ENCODE measurements at places on chromosomes 3 and 15. TPM values are rescaled to one million over a fixed set of nuclear protein-coding genes. Genes with fewer than 3 reads are reported as not detected.

RBSN gene
- total RNA-seq, result 28.2 TPM

UROC1 gene
- total RNA-seq, result not detected

TIPIN gene
- total RNA-seq, result 12.4 TPM

XCR1 gene
- total RNA-seq, result not detected

LIPC gene
- total RNA-seq, result 0.34 TPM

SLC38A3 gene
- not detected for total RNA-seq

LRRIQ4 gene
- not detected for total RNA-seq

GABRG3 gene
- total RNA-seq, result not detected

TRPM7 gene
- 37.1 TPM for total RNA-seq

TMEM39A gene
- total RNA-seq, result 29.8 TPM

AEN gene
- 58.9 TPM for total RNA-seq

TLR9 gene
- under 0.01 TPM for total RNA-seq

PGBD4 gene
- total RNA-seq, result 1.3 TPM

PTX3 gene
- total RNA-seq, result 466 TPM

CCR3 gene
- total RNA-seq, result not detected

GOLIM4 gene
- 42.8 TPM for total RNA-seq

KIF7 gene
- 0.85 TPM for total RNA-seq

GOLGA8Q gene
- total RNA-seq, result 0.85 TPM

SLC22A14 gene
- 0.17 TPM for total RNA-seq

ZMYND10 gene
- 0.05 TPM for total RNA-seq

TRAIP gene
- 2.0 TPM for total RNA-seq

ERICH6 gene
- not detected for total RNA-seq

CFAP20DC gene
- total RNA-seq, result 1.2 TPM
